ENCODE measurements at places on chromosomes 7 and 10. TPM values are rescaled to one million over a fixed set of nuclear protein-coding genes. Genes with fewer than 3 reads are reported as not detected.

CALY gene
- 0.54 TPM for polyA plus RNA-seq

CRPPA gene
- polyA plus RNA-seq = 4.4 TPM

- DNase-seq = no peak
These were observed 10.9 kb downstream of the HPSE2 start for GRCh38 chr10:99224766-99225165.

- DNase-seq = peak; percentile 15
These were observed 760 bp upstream of the KCTD7 start for GRCh38 chr7:66627881-66628360.

ZNF117 gene
- polyA plus RNA-seq = 66.4 TPM

- no peak for DNase-seq
These were observed 246.7 kb upstream of the PTN start for GRCh38 chr7:137590071-137590755.

DNA sequence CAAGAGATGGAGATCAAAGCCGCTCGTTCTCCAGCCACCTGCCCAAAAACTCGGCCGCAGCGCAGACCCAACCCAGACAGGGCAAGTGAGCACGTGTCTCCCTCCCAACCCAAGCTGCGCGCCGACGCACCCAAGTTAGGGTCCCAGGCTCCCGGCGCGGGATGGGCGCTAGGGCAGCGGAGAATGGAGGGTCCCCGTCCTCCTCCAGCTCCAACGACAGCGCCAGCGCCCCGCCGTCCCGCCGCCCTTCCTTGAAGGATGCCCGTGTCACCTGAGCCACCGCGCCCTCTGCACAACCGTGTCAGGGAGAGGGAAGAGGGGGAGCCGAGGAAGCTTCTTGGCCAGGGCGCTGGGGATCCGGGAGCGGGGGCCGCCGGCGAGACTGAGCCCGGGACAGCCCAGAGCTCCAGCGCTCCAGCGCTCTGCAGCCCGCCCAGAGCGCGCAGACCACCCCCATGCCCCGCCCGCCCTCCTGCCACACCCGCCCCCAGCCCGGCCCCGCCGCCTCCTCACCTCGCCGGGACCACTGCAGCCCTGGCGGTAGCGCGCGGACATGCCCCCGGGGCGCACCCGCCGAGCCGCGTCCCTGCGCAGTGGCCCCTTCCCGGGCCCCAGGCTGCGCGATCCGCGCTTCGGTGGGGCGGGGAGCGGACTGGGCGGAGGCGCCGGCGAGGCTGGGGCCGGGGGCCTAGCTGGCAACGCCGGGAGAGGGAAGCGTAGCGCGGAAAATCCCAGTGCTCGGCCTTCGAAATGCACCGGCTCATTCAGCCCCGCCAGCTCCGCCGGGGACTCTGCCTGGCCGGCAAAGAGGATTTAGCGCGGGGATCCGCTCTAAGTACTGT is at the start of gene SLC16A12:
Gene SLC16A12, minus strand, starts transcription at position 424 of the 842 bp plus-strand sequence. CDS start 73,016 bp downstream, outside the sequence.
- DNase-seq = no peak

GRCh38 chr10:133329491-133330202 is 7.0 kb downstream of the CALY start:
- peak; percentile 79 for DNase-seq

DNA sequence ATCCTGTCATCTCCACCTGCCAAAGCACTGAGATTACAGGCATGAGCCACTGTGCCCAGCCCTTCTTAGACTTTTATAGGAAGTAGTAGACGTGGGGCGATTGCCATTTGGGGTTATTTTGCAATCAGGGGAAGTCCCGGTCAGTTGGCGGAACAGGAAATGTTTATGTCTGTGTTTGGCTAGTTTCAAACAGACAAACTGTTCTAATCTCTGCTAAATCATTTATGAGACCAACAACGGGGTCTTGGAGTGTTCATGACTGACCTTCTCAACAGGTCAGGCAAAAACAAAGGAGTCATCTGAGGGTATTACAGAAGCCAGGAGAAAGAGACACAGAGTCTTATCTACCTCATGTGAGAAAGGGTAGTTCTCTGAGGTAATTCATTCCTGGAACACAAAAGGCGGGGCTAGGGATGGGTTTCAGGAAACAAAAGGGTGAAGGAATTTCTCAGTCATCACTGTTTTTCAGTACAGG is 6.6 kb upstream of the TPK1 start:
- no peak for DNase-seq

NKX2-3 gene
- not detected for polyA plus RNA-seq

- DNase-seq = no peak
These were observed 158.9 kb downstream of the EGFR start for GRCh38 chr7:55177589-55178261.

PRKG1 gene
- 11.9 TPM for polyA plus RNA-seq

DNA sequence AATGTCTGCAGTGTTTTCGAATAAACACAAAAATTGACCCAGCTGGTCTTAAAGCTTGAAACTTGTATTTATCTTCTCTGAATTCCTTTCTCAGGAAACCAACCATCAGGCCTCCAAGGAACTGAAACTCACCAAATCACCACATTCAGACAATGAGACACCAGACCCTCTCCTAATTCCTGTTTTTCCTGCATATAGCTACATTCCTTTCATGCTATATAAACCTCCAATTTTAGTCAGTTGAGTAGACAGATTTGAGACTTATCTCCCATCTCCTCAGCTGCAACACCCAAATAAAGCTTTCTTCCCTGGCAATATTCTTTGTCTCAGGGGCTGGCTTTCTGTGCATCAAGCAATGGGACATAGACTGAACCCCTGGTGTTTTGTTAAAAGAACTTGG is 317.0 kb downstream of the CACNA2D1 start:
- no peak for DNase-seq

DNA sequence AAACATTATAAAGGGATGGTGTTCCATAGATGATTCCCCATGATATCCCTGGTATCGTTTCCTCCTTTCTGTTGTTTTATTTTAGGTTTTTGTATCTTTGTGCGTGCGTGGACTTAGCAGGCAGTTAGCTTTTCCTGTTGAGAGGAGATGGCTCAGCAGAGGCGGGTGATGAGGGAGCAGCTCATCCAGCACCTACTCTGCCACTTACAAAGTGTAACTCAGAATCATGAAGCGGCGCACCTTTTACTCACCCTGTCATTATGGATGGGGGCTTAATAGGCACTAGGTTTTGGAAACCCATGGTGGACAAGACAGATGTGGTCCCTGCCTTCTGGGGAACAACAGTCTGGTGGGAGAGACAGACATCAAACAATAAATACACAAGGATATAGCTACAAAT is 17.1 kb downstream of the FAM241B start:
- no peak for DNase-seq

OR2A1 gene
- polyA plus RNA-seq = 1.1 TPM

DNA sequence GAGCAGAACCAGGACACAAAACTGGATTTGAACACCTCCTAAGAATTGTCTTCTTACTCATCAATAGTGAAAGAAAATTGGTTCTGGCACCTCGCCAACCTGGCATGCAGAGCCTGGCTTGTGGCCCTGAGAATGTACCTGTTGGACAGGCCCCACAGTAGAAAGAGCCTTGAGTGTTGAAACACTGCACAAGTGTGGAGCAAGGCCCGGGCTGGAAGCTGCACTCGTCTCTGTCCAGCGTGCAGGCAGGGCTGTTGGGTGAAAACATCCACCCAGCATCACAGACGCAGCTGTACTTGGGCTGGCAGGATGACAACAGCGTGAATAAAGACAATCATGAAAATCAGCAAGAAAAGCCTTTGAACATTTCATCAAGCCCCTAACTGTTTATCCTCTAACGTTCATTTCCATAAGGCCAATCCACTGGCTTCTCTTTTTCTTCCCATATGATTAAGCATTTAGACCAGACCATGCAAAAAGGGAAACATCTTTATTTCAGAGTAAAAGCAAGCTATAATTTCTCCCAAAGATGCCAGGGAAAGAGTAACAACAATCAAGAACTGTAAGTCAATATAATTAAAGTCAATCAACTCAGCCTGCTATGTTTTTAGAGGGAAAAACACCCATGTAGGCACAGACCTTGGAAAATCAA is 15.6 kb downstream of the CUBN start:
- no peak for DNase-seq

DNA sequence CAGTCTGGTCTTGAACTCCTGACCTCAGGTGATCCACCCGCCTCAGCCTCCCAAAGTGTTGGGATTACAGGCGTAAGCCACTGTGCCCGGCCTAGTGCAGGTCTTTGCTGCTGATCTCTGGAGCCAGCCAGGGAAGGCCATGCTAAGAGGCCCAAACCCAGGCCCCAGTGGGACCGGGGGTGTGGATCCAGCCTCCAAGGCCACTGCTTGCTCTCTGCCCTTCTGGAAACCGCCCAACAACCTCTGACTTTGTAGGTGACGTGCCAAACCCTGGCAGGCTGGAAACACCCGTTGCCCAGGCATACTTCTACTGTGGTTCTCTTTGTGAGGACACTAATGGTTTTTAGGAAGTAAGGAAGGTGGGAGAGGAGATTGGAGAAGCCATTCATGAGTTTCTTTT is 83.5 kb upstream of the GNA12 start:
- no peak for DNase-seq

STYXL1 gene
- polyA plus RNA-seq = 56.3 TPM

DNA sequence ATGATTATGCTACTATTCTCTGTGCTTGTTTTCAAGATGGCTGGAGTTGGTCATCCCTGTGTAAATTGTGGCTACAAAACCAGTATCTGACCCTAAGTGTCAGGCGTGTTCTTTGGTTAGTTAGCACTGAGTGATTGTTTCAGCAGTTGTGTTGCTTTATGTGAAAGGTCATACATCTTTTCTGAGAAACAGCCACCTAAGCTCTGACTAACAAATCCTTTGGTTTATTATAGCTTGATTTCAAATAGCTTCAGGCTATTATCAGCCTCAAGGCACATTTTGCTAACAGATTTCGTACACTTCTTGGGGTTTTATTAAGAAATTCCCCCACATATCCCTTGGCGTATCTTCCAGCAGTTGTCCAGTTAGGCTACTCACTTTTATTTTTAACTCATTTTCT is 4.8 kb upstream of the ADRB1 start:
- no peak for DNase-seq

GRCh38 chr10:60343254-60343653 is 46.4 kb downstream of the ANK3 start:
- DNase-seq = no peak

- DNase-seq = no peak
These were observed 50.6 kb upstream of the ZNF716 start for GRCh38 chr7:57399251-57399940.

- no peak for DNase-seq
These were observed 29.9 kb downstream of the GSAP start for GRCh38 chr7:77386165-77386822.

DNA sequence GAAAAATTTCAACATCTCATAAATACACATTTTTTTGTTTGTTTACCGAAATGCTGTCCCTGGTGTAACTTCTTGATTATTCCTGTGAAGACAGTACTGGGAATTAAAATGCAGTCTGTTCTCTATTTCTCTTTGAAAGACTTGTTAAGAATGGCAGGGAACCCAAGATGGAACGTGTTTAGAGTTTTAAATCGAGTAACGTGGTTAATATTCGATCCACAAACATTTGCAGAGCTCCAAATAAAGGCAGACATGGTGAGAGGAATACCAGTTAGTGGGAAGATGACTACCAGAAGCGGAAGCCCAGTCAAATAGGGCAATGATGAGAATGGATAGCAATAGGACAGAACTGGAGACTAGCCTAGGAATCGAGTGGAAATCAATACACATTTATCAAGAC is 6.7 kb downstream of the PON3 start:
- DNase-seq = no peak

DNA sequence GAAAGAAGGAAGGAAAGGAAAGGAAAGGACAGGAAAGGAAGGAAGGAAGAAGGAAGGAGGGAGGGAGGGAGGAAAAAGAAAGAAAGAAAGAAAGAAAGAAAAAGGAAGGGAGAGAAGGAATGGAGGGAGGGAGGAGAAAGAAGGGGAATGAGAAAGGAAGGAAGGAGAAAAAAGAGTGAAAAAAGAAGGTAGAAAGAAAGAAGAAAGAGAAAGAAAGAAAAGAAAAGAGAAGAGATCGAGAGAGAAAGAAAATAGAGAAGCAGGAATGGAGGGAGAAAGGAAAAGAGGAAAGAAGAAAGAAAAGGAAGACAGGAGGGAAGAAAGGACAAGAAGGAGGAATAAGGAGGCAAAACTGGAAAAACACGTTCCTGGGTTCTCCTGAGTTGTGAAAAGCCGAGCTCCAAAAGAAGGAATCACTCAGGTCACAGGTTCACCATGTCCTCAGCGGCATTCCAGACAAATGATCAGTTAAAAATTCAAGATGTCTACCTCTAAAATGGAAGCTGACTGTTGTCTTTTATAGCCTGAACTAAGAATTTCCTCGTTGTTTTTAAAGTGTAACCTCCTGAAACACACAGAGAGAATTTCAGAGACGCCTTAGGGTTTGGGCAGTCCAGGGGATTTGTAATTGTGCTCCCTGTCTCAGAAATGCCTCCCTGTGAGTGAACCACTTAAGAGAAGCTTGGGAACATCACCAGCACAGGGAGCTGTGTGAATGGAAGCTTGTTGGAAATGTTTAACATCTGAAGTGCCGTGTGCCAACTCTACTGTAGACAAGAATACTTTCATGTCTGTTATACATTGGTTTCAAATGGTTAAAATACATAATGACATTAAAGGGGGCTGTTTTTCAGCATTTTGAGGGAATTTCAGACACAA is 80.7 kb downstream of the INHBA start:
- no peak for DNase-seq

DNA sequence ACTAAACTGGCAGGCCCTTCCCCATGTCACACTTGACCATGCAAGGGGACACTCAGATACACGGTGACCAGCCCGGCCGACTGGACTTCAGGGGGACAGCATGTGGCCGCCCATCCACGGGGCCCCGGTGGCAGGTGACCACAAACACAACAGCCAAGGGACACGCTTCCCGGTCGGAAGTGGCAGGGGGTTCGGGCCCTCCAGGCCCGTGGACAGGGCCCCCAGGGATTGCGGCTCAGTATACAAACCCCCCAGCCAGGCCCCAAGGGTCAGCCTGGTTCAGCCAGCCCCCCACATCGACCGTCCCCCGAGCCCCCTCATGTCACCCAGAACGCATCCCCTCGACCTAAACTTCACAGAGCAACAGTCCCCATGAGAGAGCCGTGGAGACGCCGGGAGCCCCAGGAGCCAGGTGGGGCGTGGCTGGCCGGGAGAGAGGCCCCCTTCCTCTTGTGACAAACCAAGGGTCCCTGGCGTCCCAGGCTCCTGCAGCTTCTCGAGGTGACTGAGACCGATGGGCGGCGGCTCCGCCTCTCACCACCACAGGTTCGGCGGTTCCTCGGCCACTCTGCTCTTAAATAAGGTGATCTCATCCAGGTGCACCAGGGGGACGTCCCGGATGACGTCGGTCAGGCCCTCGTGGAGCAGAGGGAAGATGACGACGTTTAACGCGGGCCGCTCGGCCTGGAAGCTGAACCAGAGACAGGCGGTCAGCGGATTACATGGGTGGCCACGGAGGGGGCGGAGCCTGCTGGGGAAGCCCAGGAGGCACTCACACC is 57.8 kb upstream of the TNRC18 start:
- no peak for DNase-seq

- DNase-seq = no peak
These were observed 113.3 kb upstream of the BMPER start for GRCh38 chr7:33792041-33792440.

DNA sequence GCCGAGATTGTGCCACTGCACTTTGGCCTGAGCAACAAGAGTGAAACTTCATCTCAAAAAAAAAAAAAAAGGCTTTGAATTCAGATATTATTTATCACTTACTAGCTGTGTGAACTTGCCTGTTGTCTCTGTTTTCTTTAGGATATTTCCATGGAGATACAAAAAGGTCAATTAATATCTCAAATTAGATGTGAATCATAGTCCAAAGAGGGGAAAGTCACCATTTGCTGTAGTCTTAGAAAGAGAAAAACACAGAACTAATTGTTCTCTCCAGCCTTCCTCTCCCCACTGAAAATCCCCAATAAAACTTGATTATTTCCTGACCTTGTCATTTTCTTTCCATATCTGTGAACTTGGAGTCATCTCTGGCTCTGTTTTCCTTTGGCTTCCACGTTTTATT is 21.2 kb downstream of the HEPACAM2 start:
- no peak for DNase-seq

All from renal cortex interstitium (tissue), 15 donors.